Left renal cortex interstitium (tissue), 4 donors: ENCODE measurements at places on chromosomes 16 and 17. TPM values are rescaled to one million over a fixed set of nuclear protein-coding genes. Genes with fewer than 3 reads are reported as not detected.

DRC7 gene
- polyA plus RNA-seq, result 3.7 TPM

IRX5 gene
- polyA plus RNA-seq, result 8.4 TPM

EPOP gene
- polyA plus RNA-seq, result 1.4 TPM

KRTAP4-4 gene
- polyA plus RNA-seq, result not detected

AANAT gene
- 0.47 TPM for polyA plus RNA-seq

PITPNC1 gene
- polyA plus RNA-seq, result 20.9 TPM

CLEC18B gene
- polyA plus RNA-seq, result 143 TPM

SCNN1B gene
- 19.1 TPM for polyA plus RNA-seq

KRTAP17-1 gene
- polyA plus RNA-seq, result not detected

CNGB1 gene
- polyA plus RNA-seq, result not detected

DNA sequence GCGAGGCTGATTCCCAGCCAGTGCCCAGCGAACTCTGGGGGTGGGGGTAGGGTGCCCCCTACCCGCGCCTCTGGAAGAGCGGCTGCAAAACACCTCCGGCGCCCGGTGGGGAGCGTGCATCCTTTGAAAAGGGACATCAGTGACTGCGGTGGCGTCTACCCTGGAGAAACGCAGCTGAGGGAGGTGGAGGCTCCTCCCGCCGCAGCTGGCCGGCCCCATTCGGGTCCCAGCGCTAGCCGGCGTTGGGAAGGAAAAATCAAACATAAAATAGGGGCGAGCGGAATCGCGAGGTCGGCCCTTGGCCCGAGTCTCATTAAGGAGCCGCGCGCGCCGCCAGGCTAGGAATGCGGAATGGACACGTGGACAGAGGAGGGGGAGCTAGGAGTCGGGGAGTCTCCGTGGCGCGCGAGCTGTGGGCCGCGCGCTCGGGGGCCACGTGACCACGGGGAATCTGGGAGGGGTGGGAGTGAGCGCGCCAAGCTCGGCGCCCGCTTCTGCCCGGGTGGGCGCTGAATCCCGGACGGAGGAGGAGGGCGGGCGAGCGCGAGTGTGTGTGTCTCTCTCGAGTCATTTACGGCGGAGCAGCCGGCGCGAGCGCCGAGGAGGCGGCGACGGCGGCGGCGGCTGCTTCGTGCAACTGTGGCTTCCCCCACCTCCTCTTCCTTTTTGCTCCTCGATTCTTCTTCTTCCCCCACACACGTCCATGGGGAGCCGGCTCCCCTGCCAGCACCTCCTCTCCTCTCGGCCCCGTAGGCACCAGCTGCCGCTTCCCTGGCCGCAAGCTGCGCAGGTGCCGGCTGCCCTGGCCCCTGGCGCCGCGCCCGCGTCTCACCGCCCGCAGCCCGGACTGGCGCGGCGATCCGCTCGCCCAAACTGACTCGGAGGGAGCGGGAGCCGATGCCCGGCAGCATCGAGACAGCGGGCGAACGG, at the start of gene TMEM132E:
TSS of gene TMEM132E (plus strand) at position 566 of the 930 bp plus-strand sequence. CDS start 1,495 bp downstream, outside the sequence.
- DNase-seq, result no peak

- no peak for DNase-seq
These were observed 34.6 kb downstream of the CIBAR2 start for GRCh38 chr16:85077576-85078125.

DNA sequence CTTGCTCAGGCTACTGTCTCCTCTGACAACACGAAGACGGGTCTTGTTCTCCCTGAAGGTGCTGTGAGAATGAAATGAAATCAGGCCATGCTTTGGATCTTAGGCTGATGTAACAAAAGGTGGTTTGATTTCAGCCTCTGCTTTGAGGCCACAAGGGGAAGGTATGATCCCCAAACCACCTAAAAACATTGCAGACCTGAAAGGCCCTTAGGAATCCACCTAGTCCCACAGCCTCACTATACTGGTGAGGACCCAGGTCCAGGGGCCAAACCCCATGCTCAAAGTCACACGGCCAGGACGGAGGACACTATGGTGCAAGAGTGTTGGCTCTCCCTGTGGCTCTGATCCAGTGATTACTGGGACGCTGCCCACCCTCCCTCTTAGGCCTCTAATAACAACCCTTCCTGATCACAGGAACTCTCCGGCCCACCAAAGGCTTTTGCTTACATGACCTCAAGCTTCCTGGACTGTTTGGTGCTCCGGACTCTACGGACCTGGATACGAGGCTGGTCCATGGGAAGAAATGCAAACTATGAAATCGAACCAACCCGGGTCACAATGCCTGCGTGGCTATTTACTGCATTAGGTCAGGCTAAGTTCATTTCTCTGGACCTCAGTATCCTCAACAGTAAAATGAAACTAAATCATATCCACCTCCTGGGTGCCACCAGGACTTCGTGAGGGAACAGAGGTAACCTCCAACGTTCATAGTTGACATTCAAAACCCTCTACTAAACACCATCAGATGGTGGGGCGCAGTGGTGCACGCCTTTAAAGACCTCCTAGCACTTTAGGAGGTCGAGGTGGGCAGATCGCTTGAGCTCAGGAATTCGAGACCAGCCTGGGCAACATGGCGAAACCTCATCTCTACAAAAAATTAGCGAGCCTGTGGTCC, 1.5 kb downstream of the TRIM25 start:
- no peak for DNase-seq

DNA sequence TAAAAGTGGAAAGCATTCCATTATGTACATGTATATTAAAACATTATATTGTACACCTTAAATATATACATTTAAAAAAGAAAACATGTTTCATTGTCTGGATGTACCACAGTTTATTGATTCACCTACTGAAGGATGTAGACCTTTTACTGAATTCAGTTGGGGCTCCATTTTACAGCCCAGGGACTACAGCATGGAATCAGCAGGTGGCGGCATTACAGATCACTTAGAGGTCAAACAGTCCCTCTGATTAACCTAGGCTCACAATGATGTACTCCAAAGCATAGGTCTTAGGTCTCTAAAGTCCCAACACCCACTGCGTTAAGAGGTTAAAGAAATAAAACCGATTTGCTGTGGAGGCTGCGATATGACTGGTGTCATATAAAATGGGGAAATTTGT, 490.9 kb downstream of the SHISA9 start:
- no peak for DNase-seq

GRCh38 chr16:15954814-15955151, 5.4 kb downstream of the ABCC1 start:
- no peak for DNase-seq

- DNase-seq, result no peak
These were observed at the start of gene NHLRC4 for GRCh38 chr16:566475-567372. Gene NHLRC4, plus strand, starts transcription at chr16:567005. Its CDS starts 1,043 bp downstream, at chr16:568048.

- DNase-seq, result no peak
These were observed 36.6 kb downstream of the TOM1L2 start for GRCh38 chr17:17935321-17936271.

GRCh38 chr16:88688013-88688778, 1.9 kb upstream of the SNAI3 start:
- DNase-seq, result no peak

DNA sequence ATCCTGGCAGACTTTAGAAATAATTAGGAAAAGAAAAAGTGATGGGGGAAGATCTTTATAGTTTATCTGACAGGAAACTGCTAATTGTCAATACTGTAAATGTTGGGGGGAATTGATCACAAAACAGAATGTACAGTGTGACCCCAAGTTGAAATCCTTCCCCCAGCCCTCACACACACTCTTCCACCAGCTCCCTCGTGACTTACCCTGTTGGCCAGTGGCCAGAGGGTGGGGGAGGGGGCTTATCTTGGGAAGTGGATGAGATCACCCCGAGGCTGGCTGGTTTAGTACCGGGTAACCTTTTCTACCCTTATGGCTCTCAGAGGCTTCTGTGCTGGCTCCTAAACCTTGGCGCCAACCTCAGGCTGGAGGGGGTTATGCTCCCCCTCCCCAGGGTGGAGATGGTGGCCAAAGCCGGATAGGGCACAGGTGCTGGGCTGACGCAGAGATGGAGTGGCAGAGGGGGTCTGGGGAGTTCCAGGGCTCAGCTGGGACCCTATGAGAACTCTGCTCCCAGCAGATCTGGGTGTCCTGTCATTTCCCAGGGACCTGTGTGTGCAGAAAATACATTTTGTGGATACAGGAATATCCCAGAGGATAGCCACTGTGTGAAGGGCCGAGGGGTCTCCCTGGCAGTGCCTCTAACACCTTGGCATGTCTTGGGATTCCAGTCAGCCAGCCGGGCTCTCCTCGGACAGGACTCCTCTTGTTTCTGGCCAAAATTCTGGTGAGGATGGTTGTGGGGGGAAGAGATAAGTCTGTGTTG, 18.6 kb downstream of the CDH16 start:
- no peak for DNase-seq

- DNase-seq, result no peak
These were observed 146.5 kb downstream of the RGS9 start for GRCh38 chr17:65283704-65284103.

GRCh38 chr17:2042390-2042847, 597 bp downstream of the OVCA2 start:
- DNase-seq, result no peak

DNA sequence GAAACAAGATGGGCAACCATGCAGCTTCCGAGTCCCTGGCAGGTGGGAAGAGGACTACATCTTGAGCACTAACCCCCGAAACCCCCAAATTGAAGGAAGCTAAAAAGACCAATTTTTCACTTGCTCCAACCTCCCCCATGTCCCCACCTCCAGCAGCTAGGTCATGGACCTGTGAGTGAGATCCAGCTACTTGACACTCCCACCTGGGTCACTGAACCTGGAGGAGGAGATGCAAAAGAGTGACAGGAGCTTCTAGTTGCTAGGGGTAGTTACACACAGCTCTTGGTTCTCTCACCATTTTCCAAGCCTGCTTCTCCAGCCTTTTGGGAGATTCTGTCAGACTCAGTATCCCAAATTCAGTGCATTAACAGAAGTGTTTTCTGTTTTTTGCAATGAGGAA, 11.2 kb downstream of the PDZD9 start:
- no peak for DNase-seq

- no peak for DNase-seq
These were observed 17.6 kb downstream of the NUP93 start for GRCh38 chr16:56747486-56748045.

DNA sequence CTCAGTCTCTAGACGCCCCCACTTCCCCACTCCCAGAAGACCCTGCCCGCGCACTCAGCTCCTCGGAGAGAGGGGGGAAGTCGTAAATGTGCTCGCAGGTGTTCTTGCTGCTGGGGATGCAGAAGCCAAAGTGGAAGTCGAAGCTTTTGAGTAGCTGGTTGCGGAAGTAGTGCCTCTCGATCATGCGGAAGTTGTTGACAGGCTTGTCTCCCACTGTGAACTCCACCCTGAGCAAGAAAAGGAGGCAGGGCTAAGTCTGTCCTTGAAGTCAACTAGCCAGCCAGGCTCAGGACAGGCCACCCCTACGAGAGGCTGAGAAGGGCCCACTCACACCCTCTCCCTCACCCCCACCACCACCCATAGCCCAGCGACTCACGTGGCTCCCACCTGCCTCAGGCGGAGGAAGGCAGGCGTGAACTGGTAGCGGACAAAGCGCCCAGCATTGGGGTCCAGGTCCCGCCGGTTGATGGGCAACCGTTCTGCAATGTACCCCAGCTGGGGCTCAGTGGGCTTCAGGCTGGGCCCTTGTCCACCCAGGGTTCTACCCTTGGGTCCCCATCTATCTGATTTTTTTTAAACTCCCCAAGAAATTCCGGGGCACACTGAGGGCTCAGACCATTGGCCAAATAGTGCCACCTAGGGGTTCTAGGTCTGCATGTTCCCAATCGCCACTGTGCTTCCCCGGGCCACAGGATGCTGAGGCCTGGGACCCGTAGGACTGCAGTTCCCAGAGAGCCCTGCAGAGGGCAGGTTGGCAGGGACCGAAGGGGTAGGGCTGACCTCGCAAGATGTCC, 4.6 kb downstream of the UNC119 start:
- no peak for DNase-seq

DNA sequence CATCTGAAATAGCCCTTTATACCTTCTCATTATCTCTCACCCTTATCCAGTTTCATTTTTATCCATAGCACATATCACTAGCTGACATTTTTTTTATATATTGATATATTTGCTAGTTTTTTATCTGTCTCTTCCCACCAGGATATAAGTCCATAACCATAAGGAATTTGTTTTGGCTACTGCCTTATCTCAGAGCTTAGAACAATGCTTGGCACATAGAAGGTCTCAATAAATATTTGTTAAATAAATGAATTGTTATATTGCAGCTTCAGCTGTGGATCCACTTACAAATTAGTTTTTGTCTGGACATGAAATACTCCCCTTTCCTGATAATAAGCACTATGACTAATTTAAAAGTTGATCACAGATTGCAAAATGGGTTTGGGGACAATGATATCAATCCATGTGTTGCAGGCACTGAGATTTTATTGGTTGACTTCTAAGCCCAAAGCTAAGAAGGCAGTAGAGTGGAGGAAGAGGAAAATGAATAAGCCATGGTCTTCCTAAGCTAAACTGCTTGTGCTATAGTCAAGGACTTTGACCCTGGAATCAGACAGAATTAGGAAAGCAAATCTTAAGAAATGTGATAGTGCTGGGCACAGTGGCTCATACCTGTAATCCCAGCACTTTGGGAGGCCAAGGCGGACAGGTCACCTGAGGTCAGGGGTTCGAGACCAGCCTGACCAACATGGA, 31.9 kb upstream of the YPEL2 start:
- no peak for DNase-seq

DNA sequence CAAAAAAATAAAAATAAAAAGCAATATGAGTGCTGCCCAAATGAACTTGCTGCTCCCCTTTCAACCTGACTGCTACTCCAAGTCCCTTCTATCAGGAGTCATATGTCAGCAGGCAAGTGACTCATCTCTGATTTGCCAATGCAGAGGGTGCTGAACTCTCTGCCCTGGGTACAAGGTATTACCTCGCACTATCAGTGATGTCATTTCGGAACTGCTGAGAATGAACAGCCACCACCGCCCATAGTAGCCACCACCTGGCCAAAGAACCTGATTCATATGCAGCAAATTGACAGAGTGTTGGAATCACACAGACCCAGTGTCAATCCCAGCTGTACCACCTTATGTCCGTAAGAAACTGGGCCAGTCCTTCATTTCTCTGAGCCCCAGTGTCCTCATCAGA, 31.2 kb downstream of the LYRM9 start:
- no peak for DNase-seq

- DNase-seq, result no peak
These were observed 180.3 kb upstream of the MYOCD start for GRCh38 chr17:12485361-12485906.

- no peak for DNase-seq
These were observed 22.9 kb downstream of the COPZ2 start for GRCh38 chr17:48014595-48015111.

- DNase-seq, result no peak
These were observed 17.7 kb downstream of the GALNS start for GRCh38 chr16:88839026-88839529.
